ENCODE measurements at places on chromosomes 3 and 15. TPM values are rescaled to one million over a fixed set of nuclear protein-coding genes. Genes with fewer than 3 reads are reported as not detected.

The NDUFB5 gene
- 79.6 TPM for total RNA-seq

The RGMA gene
- total RNA-seq = 0.15 TPM

The THPO gene
- total RNA-seq = not detected

The GP9 gene
- total RNA-seq = not detected

The PXK gene
- 21.9 TPM for total RNA-seq

The MGLL gene
- total RNA-seq = 85.0 TPM

The CD200 gene
- 0.92 TPM for total RNA-seq

The NANOGP8 gene
- total RNA-seq = not detected

The PARP15 gene
- 4.3 TPM for total RNA-seq

The ALS2CL gene
- 7.8 TPM for total RNA-seq

The KCNAB1 gene
- 0.70 TPM for total RNA-seq

The ARNT2 gene
- 1.3 TPM for total RNA-seq

The BFSP2 gene
- not detected for total RNA-seq

The CYP1A1 gene
- 3.7 TPM for total RNA-seq

The CACNA1D gene
- not detected for total RNA-seq

The HTR3E gene
- not detected for total RNA-seq

The PRR23A gene
- total RNA-seq = not detected

The CCDC13 gene
- total RNA-seq = 1.5 TPM

The POLQ gene
- 1.6 TPM for total RNA-seq

The SLC28A2 gene
- total RNA-seq = not detected

The MED12L gene
- 0.05 TPM for total RNA-seq

The HIGD2B gene
- total RNA-seq = not detected

The CPA3 gene
- not detected for total RNA-seq

The GFM1 gene
- 50.4 TPM for total RNA-seq

The ADGRG7 gene
- not detected for total RNA-seq

The ANKRD63 gene
- total RNA-seq = not detected

The VEPH1 gene
- 80.8 TPM for total RNA-seq

The BUB1B gene
- 15.2 TPM for total RNA-seq

The SLC2A2 gene
- total RNA-seq = not detected

The C3orf62 gene
- total RNA-seq = 2.3 TPM

The TRH gene
- not detected for total RNA-seq

The ZNF660 gene
- 0.88 TPM for total RNA-seq

The DLL4 gene
- 213 TPM for total RNA-seq

All from glomerular endothelial cell (primary cell).